ENCODE measurements at places on chromosomes 12 and 14. TPM values are rescaled to one million over a fixed set of nuclear protein-coding genes. Genes with fewer than 3 reads are reported as not detected.
A peak's percentile ranks its signal among the peaks of the same experiment; 100 is the strongest.

The STON2 gene
- 17.1 TPM for total RNA-seq

DNA sequence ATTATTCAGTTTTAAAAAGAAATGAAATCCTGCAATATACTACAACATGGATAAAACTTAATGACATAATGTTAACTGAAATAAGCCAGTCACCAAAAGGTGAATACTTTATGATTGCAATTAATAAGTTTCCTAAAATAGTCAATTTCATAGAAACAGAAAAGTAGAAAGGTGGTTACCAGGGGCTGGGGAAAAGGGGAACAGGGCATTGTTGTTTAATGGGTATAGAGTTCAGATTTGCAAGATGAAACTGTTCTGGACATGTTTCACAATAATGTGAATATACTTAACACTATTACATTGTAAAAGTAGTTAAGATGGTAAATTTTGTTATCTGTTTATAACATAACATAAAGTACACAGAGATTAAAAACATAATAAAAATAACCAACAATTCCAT, 550.9 kb downstream of the CCER1 start:
- no peak for DNase-seq

DNA sequence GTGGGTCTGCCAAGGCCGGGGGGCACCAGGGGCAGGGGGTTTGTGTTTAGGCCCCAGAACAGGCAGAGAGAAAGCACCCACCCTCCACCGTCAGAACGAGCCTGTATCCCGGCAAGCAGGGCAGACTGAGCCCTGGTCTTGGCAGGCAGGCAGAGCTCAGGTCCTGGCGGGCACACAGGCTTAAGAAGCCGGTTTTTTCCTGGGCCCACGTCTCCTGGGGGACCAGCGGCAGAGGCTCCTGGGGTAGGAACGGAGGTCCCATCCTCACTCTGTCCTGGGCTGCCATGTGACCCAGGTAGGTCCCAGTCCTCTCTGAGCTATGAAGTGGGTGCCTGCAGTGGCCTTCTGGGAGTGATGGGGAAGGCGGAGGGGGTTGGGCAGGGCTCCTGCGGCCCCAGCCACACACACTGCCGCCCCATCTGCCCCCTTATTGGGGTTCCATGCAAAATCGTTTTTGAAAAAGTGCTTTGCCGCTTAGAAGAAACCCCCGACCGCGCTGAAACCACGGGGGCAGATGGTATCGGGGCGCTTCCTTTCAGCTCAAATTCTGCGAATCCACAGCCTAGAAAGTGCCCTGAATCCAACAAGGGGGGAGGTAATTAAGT, 24.2 kb downstream of the SH2B3 start:
- peak; percentile 54 for DNase-seq

The SLC48A1 gene
- total RNA-seq, result 35.4 TPM

GRCh38 chr12:33575346-33575745, 135.7 kb upstream of the SYT10 start:
- no peak for DNase-seq

GRCh38 chr14:92439537-92440344, 73.8 kb upstream of the RIN3 start:
- no peak for DNase-seq

- peak; percentile 82 for DNase-seq
Measured at GRCh38 chr12:7130701-7131501, 730 bp downstream of the CLSTN3 start.

GRCh38 chr14:103001651-103002396, 55.5 kb downstream of the CDC42BPB start:
- no peak for DNase-seq

The FAM181A gene
- total RNA-seq, result not detected

DNA sequence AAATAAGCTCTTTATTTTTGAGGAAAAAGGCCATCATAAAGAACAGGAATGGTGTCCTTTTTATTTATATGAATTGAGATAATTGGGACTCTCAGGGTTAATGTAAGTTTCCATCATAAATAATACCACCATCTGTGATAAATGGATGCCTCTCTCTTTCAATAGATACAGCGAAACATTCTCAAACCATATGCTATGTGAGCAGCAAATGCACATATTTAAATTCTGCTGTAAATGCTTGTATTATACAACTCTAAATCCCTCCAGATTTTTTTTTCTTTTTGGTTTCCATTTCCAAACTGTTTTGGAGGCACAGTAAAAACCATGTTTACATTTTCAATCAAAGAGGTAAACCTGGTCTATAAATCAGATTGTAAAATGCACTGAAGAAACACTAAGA, 132.3 kb downstream of the TMEM132C start:
- DNase-seq, result no peak

GRCh38 chr14:102201776-102202175, 62.1 kb downstream of the WDR20 start:
- no peak for DNase-seq

DNA sequence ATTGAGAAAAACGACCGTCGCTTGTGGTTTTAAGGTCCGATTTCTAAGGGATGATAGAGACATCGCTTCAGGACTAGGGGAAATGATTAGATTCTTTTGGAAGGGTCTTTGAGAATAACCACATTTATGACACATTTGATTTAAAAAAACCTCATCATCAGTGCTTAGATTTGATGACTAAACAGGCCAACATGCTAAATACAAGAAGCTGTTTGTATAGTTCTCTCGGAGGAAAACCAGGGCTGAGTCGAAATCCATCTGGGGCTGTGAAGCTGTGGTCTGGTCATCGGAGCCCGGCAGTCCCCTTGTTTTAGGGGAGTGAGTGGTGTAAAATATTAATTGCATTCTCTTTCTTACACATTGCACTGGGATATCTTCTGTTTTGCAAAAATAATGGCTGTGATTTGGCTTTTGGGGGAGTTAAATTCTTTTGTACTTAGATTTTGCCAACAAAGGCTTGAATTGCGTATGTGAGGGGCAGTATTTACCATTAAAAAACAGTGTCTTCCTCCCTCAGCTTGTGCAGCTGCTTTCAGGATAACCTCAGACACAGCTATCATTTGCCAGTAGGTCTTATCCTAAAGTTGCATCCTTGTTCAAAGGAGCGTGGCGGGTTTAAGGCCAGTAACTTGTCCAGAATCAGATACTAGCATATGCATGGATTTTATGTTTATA, 550 bp downstream of the GNG2 start:
- DNase-seq, result no peak

DNA sequence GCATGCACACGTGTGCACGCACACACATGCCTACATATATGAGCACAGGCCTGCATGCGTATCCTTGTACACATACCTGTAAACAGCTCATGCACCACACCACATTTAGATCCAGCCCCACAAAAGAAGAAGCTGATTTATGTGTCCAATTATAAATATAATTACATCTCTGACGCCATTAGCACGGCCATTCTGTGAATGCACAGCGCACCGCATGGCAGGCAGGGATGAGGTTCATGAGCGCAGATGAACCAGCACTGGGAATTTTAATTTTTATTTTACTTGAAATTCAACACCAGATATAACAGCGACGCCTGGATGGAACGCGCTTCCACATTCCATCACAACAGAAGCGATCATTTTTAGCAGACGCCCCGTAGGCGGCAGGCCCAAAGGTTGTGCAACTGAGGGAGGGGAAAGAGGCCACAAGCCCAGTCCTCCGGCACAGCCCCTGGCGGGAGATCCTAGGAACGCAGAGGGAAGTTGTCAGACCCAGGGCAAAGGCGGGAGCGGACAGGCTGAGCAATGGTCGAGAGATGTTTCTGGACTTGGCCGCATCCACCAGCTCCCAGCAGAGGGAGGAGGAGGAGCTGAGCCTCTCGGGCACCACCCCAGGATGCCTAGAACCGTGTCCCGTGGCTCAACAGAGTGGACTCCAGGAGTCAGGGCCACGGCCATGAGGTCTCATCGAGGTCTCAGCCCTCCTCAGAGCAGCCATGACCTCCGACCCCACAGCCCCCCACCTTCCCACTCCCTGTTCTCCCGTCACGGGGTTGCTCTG, 37.9 kb upstream of the GALNT9 start:
- DNase-seq, result no peak

The OASL gene
- 32.4 TPM for total RNA-seq

DNA sequence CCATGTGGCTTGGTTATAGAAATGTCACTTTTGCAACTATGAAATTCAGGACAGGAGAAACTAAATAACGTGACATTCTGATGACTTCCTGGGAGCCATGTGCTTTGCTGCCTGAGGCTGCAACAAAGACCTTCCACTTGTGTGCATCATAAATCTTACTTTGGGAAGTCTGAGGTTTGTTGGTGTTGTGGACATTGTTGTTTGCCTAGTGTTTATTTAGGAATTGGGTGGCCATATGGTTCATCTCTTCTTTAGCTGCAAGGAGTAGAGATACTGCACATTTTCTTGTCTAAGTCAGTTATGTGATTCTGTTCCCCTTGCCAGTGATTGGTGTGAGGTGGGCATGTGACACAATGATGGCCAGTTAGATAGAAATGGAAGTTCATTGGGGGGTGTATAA, 167.3 kb upstream of the SSTR1 start:
- DNase-seq, result no peak

The DLGAP5 gene
- total RNA-seq, result 2.0 TPM

DNA sequence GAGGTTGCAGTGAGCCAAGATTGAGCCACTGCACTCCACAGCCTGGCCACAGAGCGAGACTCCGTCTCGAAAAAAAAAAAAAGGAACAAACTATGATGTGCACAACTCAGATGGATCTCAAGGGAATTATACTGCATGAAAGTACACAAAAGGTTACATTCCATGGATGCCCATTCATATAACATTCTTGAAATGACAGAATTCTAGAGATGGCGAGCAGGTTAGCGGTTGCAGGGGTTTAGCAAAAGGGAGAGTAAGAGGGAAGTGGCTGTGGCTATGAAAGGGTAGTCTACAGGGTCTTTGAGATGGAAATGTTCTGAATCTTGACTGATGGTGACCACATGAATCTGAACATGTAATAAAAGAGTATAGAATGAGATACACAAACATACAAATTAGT, 49.7 kb downstream of the CKB start:
- DNase-seq, result no peak

The VRTN gene
- not detected for total RNA-seq

The KLRG1 gene
- total RNA-seq, result 3.0 TPM

DNA sequence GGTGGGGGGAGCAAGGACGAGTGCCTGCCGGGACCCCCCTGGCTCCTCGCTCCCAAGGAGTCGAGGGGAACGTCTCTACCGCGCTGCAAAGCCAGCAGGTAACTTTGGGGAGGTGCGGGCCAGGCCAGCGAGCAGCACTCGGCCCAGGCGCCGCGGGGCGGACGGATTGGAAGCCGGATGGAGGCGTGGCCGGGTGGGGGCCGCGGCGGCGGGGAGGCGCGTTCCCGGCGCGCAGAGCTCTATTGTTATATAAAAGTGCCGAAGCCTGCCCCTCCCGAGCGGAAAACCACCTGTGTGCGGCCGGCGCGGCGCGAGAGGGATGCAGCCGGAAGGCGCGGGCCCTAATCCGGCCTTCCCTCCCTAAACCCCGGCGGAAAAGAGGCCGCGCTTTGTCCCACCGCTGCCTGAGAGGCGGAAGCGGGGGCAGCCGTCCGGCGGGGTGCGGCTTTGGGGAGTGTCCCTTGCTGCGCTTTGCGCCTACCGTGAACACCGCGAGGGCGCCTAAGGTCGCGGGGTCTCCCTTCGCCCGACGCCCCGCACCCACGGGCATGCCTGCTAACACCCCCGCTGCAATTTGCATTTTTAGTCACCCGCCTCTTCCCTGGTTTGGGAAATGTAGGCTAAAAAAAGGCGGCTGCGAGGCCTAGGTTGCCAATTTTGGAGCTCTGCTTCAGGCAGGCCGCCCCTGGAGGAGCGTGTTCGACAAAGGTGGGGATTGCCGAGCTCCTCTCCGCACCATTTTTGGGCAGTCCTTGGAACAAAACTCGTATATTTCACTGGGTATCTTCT, 1.7 kb upstream of the DUSP6 start:
- DNase-seq, result peak; percentile 91

DNA sequence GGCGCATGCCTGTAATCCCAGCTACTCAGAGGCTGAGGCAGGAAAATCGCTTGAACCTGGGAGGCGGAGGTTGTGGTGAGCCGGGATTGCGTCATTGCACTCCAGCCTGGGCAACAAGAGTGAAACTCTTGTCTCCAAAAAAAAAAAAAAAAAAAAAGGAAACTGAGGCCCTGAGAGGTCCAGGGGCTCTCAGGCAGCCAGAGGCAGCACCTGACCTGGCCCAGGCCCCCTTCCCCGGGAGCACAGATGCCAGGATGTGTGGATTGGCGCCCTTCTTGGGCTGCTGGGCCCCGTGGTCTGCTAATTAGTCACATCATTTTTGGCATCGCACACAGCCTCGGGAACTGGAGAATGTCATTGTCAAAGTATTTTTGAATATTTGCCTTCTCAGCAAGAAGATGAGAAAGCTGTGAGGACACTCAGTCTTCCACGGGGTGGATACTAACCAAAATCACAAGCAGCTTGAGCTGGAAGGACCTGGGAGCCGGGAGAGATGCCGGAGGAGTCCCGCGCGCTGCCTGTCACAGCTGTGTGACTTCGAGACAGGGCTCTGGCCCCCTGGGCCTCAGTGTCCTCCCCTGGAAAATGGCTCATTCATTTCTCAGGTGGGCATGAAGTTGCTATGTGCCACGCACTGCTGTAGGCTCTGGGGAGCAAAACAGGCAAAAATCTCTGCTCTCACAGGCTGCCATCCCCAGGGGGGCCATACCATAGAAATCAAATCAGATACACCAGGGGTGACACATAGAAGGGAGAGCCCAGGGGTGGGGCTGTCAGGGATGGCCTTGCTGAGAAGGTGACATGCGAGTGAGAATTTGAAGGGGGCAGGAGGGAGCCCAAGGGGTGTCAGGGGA, 12.5 kb upstream of the RCOR1 start:
- no peak for DNase-seq

The TAS2R19 gene
- total RNA-seq, result 2.3 TPM
